ENCODE measurements at places on chromosomes 13 and 19. TPM values are rescaled to one million over a fixed set of nuclear protein-coding genes. Genes with fewer than 3 reads are reported as not detected.

The DMRTC2 gene
- total RNA-seq: not detected

The ZNF799 gene
- total RNA-seq: 2.4 TPM

GRCh38 chr13:85864963-85865530, 65.8 kb upstream of the SLITRK6 start:
- peak; percentile 74 for DNase-seq

The LATS2 gene
- 18.3 TPM for total RNA-seq

Data from HT-29 (cell line).